ENCODE measurements at places on chromosomes 11 and 22.

DNA sequence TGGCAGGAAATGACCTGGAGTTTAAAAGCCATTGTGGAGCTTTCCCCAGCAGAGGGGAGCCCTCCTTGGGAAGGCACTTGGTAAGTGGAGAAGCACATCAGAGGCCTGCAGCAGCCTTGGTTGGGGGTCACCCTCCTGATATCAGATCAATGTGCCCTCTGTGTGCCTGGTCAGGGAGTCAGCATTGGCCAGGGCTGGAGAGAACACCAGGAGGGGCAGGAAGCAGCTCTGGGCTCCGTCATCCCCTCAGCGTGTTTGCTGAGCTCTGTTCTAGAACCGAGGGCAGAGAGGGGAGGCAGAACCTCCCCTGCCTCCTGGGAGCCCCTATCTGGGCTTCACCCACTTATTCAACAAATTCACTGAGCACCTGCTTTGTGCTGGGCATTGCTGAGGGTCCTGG lies 846.0 kb downstream of the TBC1D22A start:
- no peak for DNase-seq

DNA sequence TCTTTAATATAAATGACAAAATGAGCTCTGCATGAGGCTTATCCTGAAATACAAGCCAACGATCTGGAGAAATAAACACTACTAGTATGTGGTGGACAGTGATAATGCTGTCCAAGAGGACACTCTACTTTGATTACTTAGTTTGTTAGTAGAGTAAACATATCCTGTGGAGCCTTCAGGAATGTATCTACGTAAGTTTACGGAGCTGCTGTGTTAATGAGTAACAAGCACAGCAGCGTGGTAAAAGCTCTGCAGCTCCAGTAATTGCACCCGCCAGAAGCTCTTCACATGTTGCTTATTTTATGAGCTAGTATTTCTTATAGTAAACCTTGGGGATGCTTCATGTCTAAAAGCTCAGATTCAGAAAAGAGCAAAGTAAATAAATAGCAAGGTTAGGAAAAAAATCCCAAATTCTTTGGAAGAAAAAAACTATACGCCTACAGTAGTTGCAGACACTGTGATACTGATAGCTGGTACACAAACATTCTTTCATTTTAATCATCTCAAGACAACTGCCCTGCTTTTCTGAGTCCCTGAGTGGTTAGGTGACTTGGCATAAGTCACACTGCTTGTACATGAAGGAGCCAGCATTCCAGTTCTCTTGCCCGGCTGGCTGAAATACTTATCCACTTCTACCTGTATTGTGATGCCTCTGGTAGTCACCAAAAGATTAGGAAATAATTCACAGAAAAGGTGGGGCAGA lies 32.7 kb upstream of the CCDC34 start:
- no peak for DNase-seq

DNA sequence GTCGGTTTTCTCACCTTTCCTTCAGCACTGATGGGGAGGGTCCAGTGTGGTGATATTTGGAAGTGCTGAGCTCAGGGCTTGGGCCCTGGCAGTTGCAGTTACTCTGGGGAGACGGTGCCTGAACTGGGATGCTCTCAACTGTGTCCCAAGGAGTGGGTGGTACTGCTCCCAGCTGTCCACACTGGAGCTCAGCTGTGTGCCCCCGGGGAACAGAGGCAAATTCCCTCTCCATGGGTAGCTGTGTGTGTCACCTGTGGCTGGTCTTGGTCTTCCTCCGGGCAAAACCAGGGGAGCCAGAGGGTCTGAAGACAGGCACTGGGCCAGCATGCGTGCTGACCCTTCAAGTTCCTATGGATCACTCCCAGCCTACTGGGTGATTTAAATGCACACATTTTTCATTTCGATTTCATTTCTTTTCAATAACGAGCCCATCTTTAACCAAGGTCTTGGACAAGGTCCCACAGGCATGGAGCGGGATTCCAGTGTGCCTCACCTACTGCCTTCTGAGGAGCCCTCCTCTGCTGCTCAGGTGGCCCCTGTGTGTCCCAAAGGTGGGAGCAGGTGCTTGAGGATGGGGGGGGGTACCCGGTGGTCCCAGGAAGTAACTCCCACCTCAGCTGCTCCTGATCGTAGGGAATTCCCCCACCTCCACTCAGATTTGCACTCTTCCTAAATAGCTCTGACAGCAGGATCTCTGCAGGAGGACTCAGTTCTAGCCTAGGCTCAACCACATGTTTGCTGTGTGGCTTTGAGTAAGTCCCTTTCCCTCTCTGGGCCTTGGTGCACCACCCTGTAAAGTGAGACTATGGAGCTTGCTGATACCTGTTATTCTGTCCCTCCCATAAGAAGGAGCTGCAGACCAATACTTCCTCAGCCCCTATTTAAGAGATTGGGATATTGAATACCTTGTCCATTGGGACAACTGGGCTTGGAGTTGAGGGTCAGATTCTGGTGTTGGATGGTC lies 16.8 kb downstream of the PRDM11 start:
- DNase-seq, result no peak

GRCh38 chr22:17101475-17102296 lies 16.9 kb downstream of the IL17RA start:
- DNase-seq, result no peak
